HuH-7 (cell line): ENCODE measurements at places on chromosomes 7 and 10.

GRCh38 chr10:89263531-89263930 is 12.0 kb upstream of the LIPA start:
- DNase-seq, result no peak

- DNase-seq, result no peak
Measured at GRCh38 chr10:110413049-110413783, 84.5 kb upstream of the DUSP5 start.

DNA sequence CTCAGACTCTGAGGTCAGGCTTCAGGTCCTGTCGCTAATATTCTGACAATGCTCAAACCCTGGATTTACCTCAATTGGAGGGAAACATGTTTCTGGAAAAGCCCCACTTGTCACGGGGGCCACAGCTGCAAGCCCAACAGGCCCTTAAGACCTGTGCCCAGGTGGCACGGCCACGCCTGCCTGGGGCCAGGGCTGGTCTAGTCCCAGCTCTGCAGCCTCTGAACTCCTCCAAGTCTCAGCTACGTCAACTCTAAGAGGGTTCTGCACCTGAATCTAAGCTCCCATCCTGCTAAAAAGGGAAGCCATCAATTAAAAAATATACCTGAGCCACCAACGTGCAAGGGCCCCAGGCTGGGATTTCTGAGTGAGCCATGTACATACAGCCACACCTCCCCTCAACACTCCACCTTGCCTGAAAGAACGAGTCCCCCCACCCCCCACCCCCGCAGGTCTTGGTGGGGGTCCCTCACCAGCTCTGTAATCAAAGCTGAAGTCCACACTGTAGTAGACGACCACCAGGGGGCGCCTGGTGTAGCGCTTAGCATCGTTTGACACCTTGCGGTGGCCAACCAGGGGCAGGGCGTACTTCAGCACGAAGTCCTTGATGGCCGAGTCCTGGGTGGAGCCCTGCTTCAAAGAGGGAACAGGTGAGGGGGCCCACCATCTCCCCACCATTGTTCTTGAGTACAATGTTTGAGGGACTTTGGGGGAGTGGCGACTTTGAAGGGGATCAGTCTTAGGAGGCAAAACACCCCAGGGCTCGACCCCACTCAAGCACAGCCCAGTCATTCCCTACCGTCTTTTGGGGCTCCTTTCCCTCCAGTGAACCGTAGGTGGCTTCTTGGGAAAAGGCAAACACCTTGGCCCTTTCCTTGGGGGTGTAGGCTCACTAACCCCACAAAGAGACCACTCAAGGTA is 22.6 kb downstream of the PDIA4 start:
- peak; percentile 79 for DNase-seq

GRCh38 chr7:40542982-40543741 is 408.4 kb downstream of the SUGCT start:
- no peak for DNase-seq

GRCh38 chr7:126449611-126450268 is 803.0 kb downstream of the GRM8 start:
- DNase-seq, result no peak

GRCh38 chr10:17214971-17215781 is 12.9 kb upstream of the VIM start:
- no peak for DNase-seq

DNA sequence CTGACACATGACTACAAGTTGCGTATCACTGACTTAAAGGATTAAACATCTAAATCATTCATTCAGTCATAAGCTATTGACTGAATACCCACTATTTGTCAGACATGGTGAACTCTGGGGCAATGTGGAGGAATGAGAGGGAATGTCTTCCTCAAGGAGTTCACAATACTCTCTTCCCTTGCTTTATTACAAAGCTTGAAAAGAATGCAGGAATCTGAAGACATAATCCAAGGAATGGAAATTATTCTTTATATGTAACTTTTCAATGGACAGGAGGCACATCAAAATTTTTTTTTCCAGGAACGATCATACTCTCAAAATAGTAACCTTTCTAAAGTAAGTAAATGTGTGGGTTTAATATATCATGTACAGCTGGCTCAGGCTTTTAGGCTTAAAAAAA is 111.9 kb downstream of the ATXN7L1 start:
- no peak for DNase-seq

DNA sequence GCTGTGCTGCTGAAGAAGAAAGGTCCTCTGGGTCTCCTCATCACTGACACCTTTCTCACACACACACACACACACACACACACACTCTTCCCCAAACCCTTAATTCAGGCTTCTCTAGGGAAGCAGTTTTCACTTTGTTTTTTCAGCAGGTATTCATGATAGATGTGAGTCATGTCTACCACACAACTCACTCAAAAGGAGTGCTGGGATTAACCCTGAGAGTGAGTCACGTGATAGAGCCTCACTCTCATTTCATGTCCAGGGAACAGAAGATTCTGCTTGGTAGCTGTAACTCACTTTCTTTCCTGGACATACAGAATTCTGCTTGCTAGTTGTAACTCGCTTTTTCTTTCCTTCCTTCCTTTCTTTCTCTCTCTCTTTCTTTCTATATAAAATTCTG is 45.4 kb downstream of the VIM start:
- no peak for DNase-seq

- DNase-seq, result no peak
Measured at GRCh38 chr10:72310241-72310633, 36.5 kb downstream of the DDIT4 start.

GRCh38 chr10:49417311-49418052 is 21.6 kb upstream of the DRGX start:
- DNase-seq, result no peak

GRCh38 chr7:152108359-152108758 is 82.9 kb downstream of the GALNT11 start:
- DNase-seq, result no peak

DNA sequence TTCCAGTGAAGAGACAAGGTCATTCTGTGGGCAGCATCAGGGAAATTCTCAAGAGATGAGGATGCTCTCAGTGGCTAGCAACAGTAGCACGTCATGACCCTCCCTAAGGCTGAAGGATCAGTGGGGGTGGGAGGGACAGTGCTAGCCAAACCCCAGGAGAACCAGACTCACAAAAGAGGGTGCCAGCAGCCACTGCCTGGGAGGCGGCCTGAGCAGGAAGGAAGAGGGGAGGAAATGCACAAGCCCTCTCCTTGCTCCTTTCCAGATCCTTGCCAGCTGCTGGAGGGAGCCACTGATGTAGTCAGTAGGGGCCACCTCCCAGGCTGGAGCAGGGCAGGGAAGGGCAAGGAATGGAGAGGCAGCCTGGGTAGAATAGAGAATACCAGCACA is 302.7 kb downstream of the RPS24 start:
- DNase-seq, result no peak

- DNase-seq, result no peak
Measured at GRCh38 chr7:28698840-28699239, 259.3 kb downstream of the TRIL start.

DNA sequence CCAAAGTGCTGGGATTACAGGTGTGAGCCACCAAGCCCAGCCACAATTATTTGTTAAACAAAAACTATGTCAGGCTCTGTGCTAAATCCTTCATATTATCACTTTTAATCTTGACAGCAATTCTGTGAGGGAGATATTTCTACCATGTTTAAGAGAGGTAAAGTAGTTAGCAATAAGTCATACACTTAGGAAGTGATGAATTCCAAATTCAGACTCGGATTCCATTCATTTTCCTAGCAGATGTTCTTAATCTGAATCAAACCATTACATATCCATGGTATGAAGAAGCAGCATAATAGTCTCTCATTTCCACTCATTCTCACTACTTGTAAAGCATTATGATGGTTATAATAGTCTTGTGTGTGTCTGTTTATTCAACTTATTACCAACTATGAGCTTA is 2.9 kb upstream of the CD36 start:
- DNase-seq, result no peak
